ENCODE measurements at places on chromosomes 2 and 18. TPM values are rescaled to one million over a fixed set of nuclear protein-coding genes. Genes with fewer than 3 reads are reported as not detected.

Gene LIMS2
- polyA plus RNA-seq: 52.6 TPM

Gene HNMT
- polyA plus RNA-seq: 26.9 TPM

Gene GFPT1
- 25.4 TPM for polyA plus RNA-seq

Gene LCLAT1
- 8.5 TPM for polyA plus RNA-seq

Gene BMP10
- not detected for polyA plus RNA-seq

Gene AMER3
- not detected for polyA plus RNA-seq

GRCh38 chr2:175371378-175371777, 189.9 kb upstream of the ATP5MC3 start:
- DNase-seq: no peak

- no peak for DNase-seq
These were observed 32.0 kb downstream of the IMPA2 start for GRCh38 chr18:12013186-12013916.

GRCh38 chr2:128026448-128027277, 1.2 kb downstream of the SAP130 start:
- peak; percentile 4 for DNase-seq

DNA sequence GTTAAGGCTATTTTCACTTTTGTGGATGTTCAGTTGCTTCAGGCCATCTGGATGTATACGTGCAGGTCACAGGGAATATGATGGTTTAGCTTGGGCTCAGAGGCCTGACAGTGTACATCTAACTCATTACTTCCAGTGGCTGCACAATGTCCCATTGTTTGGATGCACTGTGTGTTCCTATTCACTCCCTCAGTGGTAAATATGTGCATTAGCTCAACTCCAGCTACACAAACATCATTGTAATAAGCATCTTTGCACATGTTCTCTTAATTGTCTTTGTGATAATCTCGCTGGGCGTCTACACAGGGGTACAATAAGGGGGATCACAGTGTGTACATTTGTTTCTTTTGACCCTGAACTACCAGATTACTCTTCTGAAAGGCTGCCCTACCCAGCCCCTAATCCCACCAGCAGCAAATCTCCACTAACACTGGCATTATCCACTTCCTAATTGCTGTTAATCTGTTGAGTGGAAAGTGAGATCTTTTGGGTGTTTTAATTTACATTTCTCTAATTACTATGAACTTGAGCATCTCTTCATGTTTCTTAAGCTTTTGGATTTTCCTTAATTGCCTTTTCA, 56.1 kb upstream of the POLE4 start:
- DNase-seq: no peak

GRCh38 chr2:170503563-170503962, 211.6 kb upstream of the SP5 start:
- DNase-seq: no peak

DNA sequence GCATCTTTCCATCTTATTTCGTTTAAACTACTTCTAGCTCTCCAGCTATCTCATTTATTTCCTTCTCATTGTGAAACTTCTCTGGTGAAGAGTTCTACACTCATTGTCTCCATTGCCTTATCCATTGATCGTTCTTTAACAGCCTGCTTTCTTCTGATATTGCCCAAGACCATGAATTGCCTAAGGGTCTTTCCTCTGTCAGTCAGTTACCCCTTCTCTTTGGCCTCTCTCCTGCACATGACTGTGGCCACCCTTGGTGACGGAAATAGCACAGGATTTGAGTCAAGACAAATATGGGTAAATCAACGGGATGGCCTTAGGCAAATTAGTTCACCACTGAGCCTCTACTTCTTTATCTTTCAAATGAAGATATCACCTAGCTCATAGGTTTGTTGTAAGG, 26.6 kb downstream of the NHEJ1 start:
- DNase-seq: no peak

- no peak for DNase-seq
These were observed 164.1 kb downstream of the KLHL29 start for GRCh38 chr2:23549051-23549450.

Data from hindlimb muscle (tissue), 1 donor.